Left colon (tissue), 2 donors: ENCODE measurements at places on chromosomes 1 and 21. TPM values are rescaled to one million over a fixed set of nuclear protein-coding genes. Genes with fewer than 3 reads are reported as not detected.
A peak's percentile ranks its signal among the peaks of the same experiment; 100 is the strongest.

DNA sequence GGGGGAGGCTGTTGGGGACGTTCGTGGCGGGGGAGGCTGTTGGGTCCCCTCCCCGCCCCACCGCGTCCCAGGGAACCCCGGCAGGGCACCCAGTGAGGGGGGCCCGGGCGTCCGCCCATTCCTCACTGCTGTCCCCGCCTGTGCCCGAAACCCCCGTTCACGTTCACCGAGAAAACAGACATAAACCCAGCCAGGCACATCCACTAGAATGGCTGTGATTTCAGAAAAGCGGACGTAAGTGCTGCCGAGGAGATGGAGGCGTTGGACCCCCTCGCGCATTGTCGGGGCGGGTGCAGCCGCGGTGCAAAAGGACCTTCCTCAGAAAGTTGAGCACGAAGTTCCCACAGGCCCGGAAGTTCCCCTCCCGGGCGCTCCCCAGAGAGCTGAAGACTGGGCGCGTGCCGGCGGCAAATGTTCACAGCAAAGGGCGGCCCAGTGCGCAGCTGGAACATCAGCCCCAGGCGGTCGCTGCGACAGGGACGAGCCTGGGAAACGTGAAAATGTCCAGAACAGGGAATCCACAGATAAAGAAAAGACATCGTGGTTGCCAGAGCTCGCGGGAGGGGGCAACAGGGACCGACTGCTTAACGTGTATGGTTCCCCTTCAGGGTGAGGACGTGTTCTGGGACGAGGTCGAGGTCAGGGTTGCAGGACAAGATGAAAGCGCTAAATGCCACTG is 18.5 kb upstream of the SAMD11 start:
- peak; percentile 42 for DNase-seq

DNA sequence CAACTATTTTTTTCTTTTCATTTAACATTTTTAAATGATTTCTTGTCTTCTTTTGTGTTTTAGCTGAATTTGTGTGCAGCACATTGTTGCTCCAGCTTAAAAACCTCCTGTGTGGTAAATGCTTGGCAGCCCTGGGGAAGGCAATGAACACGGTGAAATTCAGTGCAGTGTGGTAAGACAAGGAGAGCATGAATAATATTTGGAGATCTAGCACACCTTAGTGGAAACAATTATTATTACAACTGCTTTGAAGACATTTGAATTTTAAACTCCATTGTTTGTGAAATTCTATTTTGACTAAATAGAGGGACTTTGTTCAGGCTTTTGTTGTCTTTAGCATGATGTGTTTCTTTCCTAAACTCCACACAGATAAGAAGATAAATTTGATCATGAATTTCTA is 242.6 kb upstream of the CXADR start:
- DNase-seq, result no peak

DNA sequence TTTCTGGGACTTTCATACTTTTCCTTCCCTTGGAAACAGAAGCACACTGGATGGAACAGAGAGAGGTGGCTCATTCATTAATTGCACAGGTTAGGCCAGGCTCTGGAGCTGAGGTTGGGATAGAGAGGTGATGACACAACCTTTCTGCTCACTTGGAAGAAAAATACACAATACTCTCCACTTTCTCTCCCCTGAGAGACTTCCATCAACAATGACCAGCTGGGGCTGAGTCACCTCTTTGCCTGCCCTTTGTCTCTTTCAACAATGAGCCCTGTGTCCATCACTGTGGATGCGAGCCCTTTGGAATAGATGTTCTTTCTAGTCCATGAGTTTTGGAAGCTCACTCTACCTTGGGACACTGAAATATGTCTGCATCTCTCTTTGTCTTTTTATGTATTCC is 43.1 kb downstream of the ATP2B4 start:
- no peak for DNase-seq

- no peak for DNase-seq
Measured at GRCh38 chr1:58620926-58621325, 43.9 kb upstream of the TACSTD2 start.

DNA sequence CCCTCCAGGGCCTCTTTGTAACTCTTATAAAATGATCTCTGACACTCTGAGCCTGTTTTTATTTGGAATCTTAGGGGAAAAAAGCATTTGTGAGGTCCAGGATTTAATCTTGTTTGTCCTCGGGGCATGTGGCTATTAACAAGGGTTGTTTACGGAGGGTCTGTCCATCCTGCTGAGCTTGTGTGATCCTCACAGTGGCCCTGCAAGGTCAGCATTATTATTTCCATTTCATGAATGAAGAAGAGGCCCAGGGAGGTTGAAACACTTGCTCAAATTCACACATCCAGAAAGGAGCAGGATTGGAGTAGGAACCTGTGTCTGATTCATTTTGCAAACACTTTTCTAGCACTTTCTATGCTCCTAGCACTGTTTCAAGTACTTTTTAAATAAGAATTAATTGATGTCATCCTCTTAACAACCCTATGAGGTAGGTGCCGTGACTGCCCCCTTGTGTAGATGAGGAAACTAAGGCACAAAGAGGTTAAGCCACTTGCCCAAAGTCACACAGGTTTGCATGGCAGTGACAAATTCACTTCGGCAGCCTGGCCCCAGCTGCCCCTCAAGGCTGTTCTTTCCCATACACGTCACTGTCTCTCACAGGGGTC is 178.9 kb downstream of the MIS18A start:
- DNase-seq, result no peak

DNA sequence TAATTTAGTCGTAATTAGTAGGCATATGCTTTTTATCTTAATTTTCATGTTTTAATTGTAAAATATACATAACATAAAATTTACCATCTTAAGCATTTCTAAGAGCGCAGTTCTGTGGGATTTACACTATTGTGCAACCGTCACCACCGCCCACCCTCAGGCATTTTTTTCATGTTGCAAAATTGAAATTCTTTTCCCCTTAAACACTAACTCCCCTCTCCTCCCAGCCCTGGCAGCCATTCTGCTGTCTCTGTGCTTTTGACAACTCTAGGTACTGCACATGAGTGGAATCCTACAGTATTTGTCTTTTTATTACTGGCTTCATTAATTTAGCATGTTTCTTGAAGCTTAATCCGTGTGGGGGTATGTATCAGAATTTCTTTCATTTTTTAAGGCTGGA is 7.8 kb downstream of the PIK3CD start:
- DNase-seq, result no peak

CLDN19 gene
- total RNA-seq, result not detected

EFCAB14 gene
- 138 TPM for total RNA-seq
